ENCODE measurements at places on chromosomes 11 and 22.

- peak; percentile 25 for DNase-seq
Observed at GRCh38 chr11:8262552-8263108, 1.0 kb downstream of the LMO1 start.

DNA sequence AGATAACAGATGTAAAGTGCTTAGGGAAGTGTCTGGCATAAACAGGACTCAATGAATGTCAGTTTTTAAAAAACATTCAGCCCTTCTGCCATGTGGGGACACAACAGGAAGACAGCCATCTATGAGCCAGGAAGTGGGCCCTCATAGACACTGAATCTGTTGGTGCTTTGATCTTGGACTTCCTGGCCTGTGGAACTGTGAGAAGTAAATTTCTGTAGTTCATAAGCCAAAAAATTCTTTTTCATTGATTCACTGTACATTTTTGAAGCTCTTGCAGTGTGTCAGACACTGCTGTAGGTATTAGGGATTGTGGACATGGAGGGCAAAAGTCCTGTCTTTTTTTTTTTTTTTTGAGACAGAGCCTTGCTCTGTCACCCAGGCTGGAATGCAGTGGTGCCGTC is 188.6 kb downstream of the HIPK3 start:
- no peak for DNase-seq

DNA sequence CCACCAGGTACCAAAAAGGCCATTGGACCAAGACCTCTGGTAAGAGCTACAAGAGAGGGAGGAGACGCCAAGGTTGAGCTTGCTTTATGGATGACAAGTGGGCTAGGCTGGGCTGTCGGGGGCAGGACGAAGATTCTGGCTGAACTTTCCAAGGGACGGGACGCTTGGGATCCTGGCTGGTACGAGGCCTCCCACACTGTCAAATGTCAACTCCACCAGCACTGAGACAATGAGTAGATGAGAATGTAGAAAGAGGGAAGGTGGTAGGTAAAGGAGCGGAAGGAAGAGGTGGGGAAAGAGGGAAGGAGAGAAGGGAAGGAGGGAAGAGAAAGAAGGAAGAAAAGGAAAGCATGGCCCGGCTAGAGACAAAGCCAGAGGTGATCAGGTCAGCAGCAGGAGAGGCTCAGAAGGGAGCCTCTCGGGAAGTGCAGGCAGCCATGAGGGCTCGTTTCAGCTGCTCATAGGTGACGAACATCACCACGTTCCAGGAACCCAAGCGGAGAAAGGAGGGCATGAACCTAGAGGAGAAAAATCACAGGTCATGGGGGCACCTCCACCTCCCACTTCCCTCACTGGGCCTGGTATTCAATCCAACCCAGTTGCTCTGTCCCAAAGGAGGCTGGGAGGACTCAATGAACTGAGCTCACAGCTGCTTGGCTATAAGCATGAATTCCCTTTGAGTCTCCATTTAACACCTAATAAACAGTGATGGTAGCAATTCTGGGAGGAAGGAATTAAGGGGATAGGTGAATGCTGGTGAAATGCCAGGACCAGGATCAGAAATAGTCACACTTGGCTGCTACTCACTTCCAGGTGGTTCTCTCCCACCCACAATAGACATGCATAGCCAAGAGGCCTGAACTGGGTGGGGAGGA is 7.8 kb downstream of the UCP2 start:
- peak; percentile 25 for DNase-seq

- peak; percentile 23 for DNase-seq
Observed at GRCh38 chr11:2796508-2797113, 89.0 kb downstream of the CDKN1C start.

GRCh38 chr11:19524171-19524671 is 188.4 kb upstream of the NAV2 start:
- DNase-seq: peak; percentile 46

All from Caco-2 (cell line).